ENCODE measurements at places on chromosomes 2 and 18. TPM values are rescaled to one million over a fixed set of nuclear protein-coding genes. Genes with fewer than 3 reads are reported as not detected.

Gene M1AP
- not detected for total RNA-seq

Gene TMEM131
- 29.5 TPM for total RNA-seq

Gene COBLL1
- 0.36 TPM for total RNA-seq

Gene PLEKHH2
- total RNA-seq, result 1.8 TPM

Gene CYP1B1
- total RNA-seq, result 64.0 TPM

Gene C18orf32
- 42.6 TPM for total RNA-seq

Gene PLGLB2
- total RNA-seq, result not detected

Gene TNFRSF11A
- total RNA-seq, result 0.72 TPM

Gene CD8A
- total RNA-seq, result not detected

Gene LIMS3
- total RNA-seq, result 2.3 TPM

Gene KLHL30
- not detected for total RNA-seq

Gene GCG
- total RNA-seq, result not detected

Gene CD207
- total RNA-seq, result not detected

Gene IL1F10
- total RNA-seq, result not detected

Gene RAX
- total RNA-seq, result not detected

Gene PPP1R1C
- total RNA-seq, result not detected

Gene MMADHC
- total RNA-seq, result 139 TPM

Gene BOLL
- not detected for total RNA-seq

Gene ALLC
- total RNA-seq, result not detected

Gene ASB18
- not detected for total RNA-seq
